ENCODE measurements at places on chromosomes 2 and 18. TPM values are rescaled to one million over a fixed set of nuclear protein-coding genes. Genes with fewer than 3 reads are reported as not detected.

- no peak for DNase-seq
These were observed 150.0 kb upstream of the EPB41L3 start for GRCh38 chr18:5693699-5694294.

GRCh38 chr2:157194097-157194688 lies 63.3 kb upstream of the GALNT5 start:
- peak; percentile 25 for DNase-seq

- DNase-seq, result no peak
These were observed 97.8 kb downstream of the TMEM18 start for GRCh38 chr2:579351-579886.

DNA sequence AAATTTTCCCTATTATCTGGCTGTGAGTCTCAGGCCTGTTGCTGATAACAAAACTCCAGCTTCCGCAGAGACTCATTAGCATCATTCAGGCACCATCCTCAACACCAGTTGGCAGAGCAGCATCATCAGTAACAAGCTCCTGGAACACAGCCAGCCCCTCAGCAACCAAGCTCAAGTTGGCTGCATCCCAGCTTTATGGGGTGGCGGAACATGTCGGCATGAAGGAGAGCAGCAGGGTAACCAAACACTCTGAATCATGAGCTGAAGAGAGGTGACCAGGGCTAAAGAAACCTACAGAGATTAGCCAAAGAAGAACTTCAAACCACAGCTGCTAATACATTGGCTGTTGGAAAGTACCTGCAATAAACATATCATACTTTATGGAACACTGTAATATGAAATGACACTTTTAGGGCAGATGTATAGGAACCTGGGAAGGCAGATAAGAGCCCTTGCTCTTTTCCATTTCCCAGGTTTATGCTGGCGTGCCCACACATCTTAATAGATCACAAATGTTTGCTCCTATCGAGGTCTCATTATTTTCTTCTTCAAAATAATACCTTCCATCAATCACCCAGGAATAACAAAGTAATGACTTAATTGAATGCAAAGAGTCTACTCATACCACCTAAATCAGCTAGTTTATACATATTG lies 63.8 kb downstream of the PDE11A start:
- DNase-seq, result no peak

GRCh38 chr2:26411419-26411818 lies 9.7 kb downstream of the DRC1 start:
- no peak for DNase-seq

- DNase-seq, result no peak
These were observed 133.3 kb downstream of the OSR1 start for GRCh38 chr2:19225126-19225525.

DNA sequence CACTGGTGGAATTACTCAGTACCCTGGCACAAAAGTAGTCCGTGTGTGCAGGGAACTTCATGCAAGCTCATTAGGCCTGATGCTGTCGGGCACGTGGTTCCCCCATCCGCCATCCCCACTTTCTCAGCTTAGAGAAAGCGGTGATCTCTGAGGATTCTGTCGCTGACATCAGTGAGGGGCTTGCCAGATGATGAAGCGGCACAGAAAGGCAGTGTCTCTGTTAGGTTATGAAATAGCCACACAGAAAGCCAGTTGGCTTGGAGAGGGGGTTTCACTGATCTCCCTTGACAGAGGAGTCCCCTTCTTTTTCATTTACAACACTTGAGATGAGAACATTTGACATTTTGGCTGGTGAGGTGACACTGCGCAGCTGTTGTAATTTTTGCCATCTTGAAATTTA lies 179.7 kb downstream of the FAM210A start:
- DNase-seq, result no peak

TXNDC2 gene
- polyA plus RNA-seq, result not detected

Data from left kidney (tissue), 8 donors.